ENCODE measurements at places on chromosomes 12 and 14.

GRCh38 chr12:113936460-113936859, 29.7 kb downstream of the RBM19 start:
- no peak for DNase-seq

DNA sequence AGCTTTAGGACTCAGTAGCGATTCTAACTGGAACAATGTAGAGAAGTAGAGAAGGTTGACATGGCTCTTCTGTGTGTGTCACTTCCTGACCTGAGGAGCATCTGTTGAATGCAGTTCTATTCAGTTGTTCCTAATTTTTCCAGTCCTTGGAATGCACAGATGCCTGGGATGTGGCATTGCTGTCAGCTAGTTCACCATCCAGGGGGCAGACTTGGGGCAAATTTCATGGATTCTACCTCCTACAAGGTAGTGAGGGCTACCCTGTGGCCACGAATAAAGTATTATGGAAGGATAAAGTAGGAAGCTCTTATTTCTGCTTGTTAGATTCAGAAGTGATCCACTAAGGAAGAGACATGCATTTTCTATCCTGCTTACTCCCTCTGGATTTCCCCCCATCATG, 74.4 kb upstream of the GPATCH2L start:
- DNase-seq = no peak

DNA sequence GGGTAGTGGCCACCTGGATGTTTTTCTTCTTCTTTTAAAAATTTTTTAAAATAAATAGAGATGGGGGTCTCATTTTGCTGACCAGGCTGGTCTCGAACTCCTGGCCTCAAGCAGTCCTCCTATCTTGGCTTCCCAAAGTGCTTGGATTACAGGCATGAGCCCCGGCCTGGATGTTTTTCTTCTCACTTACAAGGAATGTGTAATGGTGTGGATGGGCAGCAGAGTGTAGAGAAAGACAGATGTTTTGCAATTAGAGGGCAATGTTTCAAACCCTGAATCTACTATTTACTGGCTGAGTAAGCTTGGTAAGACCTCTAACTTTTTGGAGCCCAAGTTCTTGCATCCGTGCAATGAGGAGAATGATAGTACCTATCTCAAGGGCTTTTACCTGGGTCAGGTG, 48.1 kb downstream of the ADCK1 start:
- DNase-seq = no peak

DNA sequence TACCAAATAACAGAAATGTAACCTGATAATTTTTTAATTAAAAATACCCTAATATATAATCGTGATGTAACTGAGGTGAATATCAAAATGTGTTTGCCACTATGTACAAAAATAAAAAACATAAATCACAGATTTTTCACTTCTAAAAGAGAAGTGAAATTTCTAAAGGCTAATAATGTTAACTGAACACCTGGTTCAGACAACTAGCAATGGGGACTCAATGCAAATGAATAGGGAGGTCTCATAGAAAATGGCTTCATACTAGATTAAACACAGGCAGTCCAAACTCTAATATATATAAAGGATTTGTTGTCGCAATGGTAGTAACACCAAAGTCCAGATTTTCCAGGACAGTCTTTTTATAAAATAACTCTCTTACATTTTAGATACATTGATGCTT, 365.4 kb upstream of the ATP2B1 start:
- DNase-seq = no peak

- no peak for DNase-seq
Measured at GRCh38 chr14:93775744-93776143, 12.5 kb downstream of the PRIMA1 start.

DNA sequence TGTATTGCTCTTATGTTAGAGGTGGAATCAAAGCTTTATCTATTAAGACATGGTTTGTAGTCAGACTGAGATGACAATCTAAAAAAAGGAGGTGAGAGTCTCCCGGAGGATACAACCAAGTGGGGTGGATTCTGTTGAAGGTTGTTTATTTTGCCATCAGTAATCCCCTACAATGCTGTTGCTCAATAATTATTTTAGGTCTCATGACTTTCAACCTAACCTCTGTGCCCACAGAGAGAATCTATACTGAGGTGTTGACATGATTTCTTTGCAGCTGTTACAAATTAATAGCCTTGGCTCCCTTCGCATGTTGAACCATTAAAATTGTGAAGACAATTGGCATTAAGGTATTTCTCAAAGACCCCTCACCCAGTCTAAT, 28.7 kb upstream of the FOS start:
- DNase-seq = no peak

DNA sequence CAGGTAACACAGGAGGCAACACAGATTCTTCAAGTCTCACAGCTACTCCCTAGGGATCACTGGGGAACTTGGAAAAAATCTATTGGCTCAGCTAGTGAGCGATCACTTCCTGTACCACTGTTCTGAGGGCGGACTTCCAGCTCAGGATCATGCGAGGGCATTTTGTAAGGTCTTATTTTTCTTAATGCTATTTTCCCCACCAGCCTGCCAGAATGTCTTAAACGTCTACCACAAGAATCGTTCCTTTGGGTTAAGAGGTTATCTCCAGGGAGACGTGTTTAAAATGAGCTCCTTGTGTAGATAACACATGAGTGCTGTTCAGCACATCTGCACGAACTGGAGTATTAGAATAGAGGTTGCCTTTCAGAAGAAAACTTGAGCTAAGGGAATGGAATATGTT, 162.6 kb downstream of the ETNK1 start:
- no peak for DNase-seq

DNA sequence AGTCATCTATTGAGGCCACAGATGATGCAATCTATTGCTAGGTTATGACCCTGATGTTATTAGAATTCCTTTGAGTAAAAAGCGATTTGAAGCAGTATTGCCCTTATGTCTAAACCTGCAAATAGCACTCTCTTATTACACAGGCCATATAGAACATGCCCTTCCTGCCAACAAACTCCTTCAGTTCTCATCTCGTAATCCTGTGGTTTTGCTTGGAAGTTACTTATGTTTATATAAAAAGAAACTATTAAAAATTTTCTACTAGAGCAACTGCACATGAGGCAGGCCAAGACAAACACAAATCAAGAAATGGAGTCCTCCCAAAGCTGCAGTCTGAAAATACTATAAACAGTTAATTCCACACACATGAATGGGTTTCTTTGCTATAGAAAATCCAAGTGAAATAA, 1200.2 kb downstream of the LRFN5 start:
- no peak for DNase-seq

- no peak for DNase-seq
Measured at GRCh38 chr14:43471595-43471994, 1035.5 kb downstream of the FSCB start.

DNA sequence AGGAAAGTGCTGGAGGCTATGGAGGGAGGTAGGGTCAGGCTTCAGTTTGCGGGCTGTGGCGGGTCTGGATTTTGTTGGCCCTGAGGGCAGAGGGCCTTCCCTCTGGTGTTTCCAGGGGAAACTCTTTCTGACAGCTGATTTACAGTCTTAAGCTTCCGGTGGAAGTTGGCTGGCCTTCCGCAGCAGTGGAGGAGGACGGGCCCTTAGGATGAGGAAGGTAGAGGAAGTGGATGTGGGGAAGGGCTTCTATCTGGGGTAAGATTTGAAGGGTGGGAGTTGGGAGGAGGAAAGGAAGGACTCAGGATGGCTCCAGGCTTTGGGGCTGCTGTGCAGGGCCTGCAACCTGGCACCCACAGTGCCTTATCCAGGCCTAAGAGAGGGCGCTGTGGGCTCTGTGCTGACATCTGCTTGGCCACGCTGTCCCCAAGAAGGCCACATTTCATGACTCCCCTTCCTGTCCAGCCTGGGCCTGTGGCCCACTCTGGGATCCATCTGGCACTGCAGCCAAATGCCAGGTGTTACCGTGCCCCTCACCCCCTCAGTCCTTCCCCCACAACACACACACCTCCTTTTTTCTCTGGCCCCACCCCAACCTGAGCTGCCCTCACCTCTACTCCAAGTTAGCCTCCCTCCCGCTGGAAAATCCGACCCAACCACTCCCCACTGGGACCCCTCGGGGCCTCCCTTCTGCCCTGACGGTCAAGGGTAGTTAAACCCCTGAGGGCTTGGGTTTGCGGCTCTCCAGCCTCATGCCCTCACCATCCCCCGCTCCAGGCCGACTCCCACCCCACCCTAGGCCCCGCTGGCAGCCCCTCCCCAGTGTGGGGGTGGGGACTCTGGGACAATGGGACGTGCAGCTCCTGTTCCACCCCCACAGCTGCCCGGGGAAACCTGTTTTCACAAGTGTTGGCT, 7.7 kb upstream of the PPP1R13B start:
- no peak for DNase-seq

DNA sequence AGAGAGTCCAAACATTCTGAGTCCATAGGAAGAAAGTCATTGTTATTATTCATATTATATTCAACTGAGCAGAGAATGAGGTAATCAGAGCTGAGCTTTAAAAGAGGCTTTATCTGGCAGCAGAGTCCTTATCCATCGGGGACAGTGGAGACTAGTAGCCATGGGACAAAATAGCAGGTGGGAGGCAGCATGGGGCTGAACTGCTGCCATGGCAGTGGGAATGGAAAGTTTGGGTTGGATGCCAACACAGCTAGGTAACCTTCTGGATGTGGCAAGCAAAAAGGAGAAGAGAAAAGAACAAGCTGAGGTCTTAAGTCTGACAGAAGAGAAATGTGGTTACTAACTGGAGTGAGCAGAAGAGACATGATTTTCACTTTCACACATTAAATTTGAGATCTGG, 71.0 kb upstream of the CDKN3 start:
- DNase-seq = no peak

- DNase-seq = no peak
Measured at GRCh38 chr14:106562451-106562850, 1036.1 kb downstream of the TMEM121 start.

- no peak for DNase-seq
Measured at GRCh38 chr14:101926085-101926484, 38.3 kb upstream of the DYNC1H1 start.

DNA sequence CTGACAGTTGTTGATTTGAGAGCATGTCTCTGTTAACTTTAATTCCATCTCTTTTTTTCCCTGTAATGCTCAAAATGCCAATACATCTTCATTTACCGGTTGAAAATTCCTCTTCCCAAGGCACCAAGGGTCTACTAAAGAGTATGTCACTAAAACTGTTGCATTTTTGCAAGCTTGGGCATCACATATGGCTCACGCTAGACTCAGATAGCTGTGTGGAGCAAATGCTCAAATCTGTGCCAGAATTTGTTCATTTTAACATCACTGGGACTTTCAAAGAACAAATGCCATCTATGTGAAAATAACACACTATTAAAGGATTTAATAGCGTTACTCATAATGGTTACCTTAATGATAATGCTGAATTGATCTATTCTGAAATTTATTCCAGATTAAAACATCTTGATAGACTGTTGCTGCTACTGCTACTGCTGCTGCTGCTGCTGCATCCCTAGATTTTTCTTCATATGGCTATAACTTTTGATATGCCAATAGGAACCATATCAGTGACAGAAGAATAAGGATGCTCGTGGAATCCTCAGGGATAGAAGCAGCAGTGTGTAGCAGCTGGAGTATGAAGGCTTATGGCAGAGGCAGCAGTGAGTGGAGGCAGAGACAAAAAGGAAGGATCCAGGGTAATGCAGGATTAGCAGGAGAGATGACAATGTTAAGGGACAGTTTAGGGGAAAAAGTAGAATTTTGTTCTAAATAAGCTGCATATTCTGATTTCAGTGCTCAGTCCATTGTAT, 57.3 kb downstream of the MGAT4C start:
- no peak for DNase-seq

- no peak for DNase-seq
Measured at GRCh38 chr12:95740751-95741150, 49.8 kb downstream of the NTN4 start.

DNA sequence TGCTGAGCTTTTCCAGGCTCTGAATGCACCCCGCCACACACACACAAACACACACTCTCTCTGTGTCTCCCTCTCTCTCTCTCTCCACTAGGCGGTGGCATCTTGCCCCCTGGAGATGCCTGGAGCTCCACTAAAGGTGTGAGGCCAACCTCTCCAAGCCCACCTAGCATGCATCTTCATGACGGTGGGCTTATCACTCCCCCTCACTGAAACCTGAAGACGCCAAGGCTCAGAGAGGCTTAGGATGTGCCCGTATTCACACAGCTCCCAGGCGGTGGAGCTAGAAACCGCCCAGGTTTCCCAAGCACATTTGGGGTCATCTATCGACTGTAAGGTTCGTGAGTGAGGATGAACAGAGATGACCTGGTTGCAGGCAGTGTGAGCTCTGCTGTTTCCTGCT, 42.6 kb upstream of the BCL11B start:
- no peak for DNase-seq

GRCh38 chr12:2772370-2772769, 22.4 kb upstream of the FKBP4 start:
- no peak for DNase-seq

DNA sequence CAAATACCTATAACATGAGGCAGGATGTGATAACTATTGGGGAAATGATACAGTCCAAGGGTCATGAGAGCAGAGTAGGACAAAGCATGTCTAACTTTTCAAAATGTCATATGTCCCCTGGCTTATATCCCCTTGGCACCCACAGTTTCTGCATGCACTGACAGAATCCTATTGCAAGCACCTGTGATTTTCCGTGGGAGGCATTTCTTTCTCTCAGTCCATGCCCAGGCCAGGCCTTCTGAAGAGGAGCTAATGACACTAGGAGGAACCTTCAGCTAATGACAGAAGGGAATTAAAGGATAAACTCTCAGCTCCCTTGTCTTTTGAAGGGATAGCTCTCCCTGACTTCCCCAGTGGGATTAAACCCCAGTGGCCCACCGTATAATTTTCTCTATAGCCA, 249.2 kb downstream of the TTC6 start:
- DNase-seq = no peak

Measured in effector CD4-positive, alpha-beta T cell (primary cell).